Activated CD4-positive, alpha-beta T cell treated with anti-CD3 and anti-CD28 coated beads for 1 hour (primary cell): ENCODE measurements at places on chromosomes 3 and 15.

DNA sequence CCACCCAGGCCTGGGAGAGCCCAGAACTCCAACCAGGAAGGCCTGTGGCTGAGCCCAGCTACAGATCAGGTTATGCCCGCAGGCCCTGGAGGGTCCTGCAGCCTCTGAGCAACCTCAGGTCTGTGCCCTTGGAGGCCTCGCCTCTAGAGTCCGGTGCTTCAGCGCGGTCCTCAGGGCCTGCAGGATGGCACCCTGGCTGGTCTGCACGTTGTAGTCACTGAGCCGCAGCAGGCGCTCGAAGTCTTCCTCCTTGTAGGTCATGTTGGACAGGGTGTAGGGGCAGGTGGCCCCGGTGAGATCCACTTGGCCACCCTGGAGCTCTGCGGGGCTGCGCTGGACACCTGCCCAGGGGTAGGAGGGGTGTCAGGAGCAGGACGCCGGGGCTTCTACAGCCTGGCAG, 25.8 kb downstream of the PLA2G4D start:
- DNase-seq: no peak

DNA sequence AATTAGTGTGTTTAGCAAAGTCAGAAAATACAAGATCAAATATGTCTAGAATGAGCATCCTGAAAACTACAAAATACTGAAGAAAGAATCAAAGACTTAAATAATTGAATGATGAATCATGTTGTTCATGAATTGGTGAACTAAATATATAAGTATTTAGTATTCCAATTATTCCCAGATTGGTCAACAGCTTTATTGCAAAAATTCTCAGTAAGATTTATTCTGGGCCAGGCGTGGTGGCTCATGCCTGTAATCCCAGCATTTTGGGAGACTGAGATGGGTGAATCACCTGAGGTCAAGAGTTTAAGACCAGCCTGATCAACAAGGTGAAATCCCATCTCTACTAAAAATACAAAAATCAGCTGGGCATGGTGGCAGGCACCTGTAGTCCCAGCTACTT, 250.0 kb upstream of the NECTIN3 start:
- no peak for DNase-seq

- peak; percentile 41 for DNase-seq
Measured at GRCh38 chr15:58988006-58988785, 733 bp downstream of the RNF111 start.

DNA sequence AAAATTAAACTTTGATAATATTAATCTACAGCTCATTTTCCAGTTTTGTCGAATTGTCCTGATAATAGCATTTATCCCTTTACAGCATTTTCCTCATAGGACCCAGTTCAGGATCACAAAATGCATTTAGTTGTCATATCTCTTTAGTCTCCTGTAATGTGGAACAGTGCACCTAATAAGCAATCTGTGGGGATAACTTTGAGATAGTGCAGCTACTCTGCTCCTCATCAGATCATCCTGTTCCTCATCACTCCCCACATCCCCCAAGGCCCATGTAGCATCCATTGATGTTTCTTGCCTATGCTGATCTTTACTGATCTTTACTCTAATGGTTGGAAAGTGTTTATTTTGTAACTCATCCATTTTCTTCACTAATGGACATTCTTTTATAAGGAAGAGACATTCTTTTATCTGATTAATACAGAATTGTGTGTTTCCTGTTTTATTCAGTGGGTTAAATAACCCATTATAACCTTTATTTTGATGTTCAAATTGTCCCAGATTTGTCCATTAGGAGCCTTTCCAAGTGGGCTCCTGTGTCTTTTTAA, 7.5 kb downstream of the RNF111 start:
- DNase-seq: no peak

GRCh38 chr15:64583519-64583918, 123.1 kb downstream of the ZNF609 start:
- no peak for DNase-seq

GRCh38 chr15:35701402-35702046, 155.6 kb upstream of the DPH6 start:
- no peak for DNase-seq

GRCh38 chr15:45094358-45094730, 19.6 kb downstream of the DUOX2 start:
- DNase-seq: no peak

DNA sequence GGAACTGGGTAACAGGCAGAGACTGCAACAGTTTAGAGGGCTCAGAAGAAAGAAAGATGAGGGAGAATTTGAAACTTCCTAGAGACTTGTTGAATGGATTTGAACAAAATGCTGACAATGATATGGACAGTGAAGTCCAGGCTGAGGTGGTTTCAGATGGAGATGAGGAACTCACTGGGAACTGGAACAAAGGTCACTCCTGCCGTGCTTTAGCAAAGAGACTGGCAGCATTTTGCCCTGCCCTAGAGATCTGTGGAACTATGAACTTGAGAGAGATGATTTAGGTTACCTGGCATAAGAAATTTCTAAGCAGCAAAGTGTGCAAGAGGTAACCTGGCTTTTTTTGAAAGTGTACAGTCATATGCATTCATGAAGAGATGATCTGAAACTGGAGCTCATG, 11.7 kb downstream of the EIF5A2 start:
- DNase-seq: no peak

DNA sequence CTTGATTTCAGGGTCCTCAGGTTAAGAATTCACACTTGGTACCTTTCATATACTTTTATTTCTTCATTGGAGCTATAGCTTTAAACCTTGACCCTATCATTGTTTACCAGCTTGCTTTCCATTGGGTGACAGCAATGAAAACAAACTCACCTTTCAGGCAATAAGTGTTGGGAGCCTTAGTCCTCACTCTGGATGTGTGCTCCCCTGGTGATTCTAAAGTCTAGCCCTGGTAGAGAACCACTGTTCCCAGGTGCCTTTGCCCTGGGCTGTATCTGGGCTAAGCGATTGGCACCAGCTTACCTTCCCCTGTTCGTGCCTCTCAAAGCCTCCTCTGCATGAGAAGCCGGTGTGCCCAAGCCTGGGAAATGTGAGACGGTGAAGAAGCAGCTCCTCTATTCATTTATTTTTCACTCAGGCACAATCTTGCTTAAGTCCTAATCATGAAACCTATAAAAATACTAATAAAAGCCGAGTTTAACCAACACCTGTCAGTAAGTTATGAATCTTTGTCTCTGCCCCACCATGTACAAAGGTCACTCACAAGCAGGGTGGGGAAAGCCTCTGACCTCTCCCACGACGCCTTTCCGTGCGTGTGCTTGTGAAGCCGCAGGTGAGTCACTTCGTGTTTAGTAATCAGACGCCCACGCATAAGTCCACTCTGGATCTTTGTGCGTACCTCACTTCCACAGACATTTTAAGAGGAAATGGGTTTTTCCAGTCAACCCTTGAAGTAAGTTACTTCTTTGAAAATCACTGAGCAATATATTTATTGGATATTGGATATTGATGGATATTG, 12.8 kb upstream of the ARRDC4 start:
- no peak for DNase-seq

- no peak for DNase-seq
Measured at GRCh38 chr3:57057351-57057750, 3.1 kb upstream of the SPATA12 start.

DNA sequence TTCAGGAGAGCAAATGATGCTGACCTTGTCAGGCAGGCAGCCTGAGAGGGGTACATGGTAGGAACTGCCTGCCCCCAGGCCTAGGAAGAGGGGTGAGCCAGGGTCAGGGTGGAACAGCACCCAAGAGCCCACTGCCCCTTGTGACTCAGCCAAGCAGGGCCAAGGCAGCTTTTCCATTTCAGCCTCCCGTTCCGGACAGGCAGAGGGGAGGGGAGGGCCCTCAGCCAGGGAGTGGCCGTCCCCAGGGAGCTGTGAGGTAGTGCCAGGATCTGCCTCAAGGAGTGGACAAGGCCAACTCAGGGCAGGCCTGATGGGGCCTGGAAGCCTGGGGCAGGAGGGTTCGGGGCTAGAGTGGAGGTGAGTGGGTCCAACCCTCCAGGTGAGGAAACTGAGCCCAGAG, 5.1 kb upstream of the ANKRD63 start:
- no peak for DNase-seq

DNA sequence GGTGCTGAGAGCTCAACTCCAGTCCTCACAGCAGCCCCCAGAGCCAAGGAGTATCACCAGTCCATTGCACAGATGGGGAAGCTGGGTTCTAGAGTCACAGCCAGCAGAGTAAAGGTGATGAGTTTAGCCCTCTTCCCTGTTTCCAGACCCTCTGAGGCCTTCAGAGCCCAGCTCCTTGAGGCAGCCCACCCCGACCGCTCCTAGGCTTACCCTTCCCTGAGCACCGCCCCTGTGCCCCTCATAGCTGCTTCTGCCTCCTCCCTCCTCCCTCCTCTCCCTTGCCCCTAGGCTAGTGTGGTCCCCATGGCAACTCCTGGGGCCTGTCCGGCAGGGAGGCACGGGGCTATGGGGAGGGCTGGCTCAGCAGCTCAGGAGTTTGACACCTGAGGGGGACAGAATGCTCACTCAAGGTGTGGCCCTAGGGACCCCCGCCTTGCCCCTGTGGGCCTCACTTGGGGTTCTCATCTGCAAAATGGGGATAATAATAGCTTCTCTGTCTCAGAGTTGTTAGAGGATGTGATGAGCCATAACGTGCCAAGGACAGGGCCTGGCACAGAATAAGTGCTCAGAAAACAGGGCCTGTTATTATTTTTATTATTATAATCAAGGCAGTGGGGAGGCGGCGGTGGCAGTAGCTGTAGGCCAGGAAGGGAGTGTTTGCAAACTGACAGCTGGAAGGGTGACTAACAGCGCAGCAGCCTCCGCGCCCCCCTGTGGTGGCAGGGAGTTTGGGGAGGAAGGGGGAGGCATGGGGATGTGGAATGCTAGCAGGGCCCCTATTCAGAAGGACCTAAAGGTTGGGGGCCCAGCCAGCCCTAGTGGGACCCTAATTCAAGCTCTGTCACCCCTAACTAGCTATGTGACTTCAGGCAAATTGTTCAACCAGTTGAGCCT, 11.5 kb downstream of the CSK start:
- DNase-seq: peak; percentile 64

DNA sequence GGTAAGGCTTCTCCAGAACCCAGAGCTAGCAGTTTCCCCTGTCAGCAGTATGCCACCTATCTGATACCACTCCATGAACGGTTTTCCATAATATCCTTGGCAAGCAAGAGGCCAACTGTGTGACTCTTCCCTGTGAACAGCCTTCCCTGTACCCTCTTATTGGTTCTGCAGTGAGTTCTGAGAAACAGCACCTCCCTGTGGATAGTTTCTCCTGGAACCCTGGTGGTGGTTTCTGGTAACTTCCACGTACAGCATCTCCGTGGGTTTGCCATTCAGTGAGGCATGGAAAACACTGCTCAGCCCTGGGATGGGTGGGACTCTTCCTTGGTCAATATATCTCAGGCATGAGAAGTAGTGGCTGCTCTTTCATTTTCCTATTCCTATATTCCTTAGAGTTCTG, 19.4 kb upstream of the SERPINI2 start:
- no peak for DNase-seq

DNA sequence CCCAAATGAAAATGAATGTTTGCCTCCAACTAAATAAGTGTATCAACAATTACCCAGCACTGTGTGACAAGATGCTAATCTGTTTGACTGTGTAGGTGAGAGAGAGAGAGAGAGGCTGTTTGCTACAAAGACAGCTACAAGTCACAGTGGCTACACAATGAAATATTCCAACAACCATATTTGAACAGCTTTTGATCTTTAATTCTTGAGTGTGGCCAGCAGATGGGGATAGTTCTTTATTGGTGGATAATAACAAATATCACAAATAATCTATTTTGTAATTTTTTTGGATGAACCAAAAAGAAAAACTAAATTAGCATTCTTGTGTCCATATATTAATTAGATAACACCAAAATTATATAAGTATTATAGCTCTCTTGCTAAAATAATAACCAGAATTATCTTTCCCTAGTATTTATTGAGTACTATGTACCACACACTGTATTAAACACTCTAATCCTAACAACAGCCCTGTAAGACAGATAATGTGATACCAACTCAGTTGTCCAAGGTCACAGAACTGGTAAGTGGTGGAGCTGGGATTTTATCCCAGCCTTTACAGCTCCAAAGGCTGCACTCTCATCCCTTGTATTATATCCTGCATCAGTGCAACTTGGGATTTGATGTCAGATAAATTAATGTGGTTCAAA, 61.9 kb upstream of the C3orf80 start:
- DNase-seq: no peak

DNA sequence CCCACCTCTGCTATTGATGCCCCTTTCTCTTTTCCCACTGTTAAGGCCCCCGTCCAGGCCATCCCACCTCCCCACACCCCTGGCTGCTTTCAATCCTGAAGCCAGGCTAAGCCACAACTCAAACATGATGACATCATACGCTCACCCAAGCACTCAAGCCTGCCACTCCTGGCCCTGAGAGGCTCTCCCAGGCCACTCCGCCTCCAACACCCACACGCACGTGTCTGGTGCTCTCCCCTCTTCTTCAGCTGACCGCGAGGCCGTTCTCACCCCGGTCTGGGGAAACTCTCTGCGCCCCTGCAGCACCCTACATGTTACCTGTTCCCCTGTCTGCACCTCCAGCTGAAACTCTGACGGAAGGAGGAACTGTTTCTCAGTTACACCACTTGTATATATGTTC, 6.2 kb downstream of the ZXDC start:
- no peak for DNase-seq

- DNase-seq: no peak
Measured at GRCh38 chr15:101570241-101570640, 80.7 kb upstream of the PCSK6 start.

GRCh38 chr3:143605233-143605950, 242.9 kb downstream of the SLC9A9 start:
- DNase-seq: no peak

DNA sequence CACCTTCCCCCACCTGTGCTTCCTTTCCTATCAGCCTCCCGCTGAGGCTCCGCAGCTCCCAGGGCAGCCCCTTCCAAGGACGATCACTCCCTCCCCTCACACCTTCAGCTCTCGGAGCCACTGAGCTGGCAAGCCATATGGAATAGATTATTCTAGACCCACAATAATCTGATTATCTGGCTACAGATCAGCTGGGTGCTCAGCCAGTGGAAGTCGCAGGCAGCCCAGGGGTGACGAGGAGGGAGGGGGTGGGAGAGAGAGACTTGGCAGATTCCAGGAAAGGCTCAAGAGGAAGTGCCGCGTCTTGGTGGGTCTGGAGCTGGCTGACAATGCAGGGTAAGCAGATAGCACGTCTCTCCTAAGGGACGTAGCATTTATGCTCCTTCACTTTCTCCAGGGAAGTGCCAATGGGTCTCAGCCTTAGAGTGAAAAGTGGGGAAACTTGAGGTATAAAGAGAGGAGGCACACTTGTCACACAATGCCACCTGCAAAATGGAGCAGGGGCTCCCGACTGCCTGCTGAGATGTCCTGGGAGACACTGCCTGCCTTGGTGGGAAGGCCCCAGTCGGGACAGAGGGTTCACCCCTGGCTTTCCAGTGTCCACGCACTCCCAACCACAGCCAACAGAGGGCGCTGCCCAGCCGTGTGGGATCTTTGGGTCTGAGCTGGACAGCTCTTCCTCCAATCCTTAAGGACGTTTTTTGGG, 9.4 kb upstream of the MESP1 start:
- peak; percentile 40 for DNase-seq

GRCh38 chr3:10011631-10012030, 14.6 kb upstream of the FANCD2 start:
- DNase-seq: no peak
